H4 (cell line): ENCODE measurements at places on chromosomes 1 and 21. TPM values are rescaled to one million over a fixed set of nuclear protein-coding genes. Genes with fewer than 3 reads are reported as not detected.

Gene FNDC5
- 0.12 and 0.15 TPM in 2 replicates for total RNA-seq

Gene LCE1B
- total RNA-seq, result not detected in 2 replicates

DNA sequence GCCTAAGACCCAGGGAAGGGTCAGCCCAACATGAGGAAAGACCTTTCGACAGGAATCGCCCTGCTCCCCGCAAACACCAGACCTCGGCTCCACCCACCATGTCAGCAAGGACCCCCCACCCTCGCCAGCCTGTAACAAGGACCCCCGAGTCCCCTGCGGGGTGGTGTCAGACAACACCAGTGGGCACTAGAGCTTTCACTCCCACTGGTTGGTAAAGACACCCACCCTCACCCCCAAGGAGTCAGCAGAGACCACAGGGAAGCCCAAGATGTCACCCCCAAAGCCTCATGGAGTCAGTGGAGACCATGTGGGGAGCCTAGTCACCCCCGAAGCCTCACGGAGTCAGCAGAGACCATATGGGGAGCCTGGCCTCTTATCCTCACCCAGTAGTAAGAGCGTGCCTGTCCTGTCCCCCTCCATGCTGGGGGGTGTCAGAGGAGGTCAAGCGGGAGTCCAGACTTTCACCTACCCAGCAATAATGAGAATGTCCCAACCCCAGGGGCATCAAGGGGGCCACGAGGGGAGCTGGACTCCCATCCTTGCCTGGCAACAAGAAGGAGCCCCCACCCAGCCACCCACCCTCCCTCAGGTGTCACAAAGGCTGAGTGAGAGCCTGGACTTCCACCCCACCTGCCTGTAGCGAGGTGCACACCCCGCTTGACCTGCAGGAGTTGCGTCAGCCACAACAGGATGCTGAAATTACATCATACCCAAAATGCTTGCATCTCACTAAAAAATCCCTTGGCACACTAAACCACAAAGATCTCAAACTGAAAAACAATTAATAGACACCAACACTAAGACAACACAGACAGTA is 24.8 kb downstream of the SLC19A1 start:
- DNase-seq, result no peak

DNA sequence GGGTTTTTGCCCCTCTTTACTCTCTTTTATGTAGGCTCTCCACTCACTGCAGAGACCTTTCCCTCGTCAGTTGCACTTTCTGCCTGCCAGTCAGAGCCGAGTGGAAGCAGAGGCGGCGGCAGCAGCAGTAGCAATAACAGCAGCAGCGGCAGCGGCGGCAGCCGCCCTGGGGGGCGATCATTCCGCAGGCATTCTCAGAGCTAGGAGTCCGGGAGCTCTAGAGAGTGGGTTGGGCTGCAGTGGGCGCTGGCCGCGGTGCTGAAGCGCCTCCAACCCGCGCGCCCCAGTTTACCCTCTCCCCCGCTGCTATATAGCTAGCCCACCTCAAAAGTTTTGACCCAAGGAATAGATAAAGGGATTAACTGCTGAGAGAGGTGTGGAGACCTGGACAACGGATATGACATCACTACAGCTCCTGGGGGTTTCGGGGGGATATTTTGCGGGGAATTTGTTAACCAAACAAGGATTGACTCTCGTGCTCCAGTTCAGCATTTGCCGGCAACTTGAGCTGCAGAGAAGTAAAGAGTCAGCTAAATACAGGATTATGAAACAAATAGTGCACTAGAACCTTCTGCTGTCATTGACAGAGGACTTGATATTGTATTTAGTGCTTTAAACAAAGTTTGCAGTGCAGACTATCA is at the start of gene OLFM3:
OLFM3 (minus strand) TSS at position 102 of the 641 bp plus-strand sequence.
- no peak for DNase-seq

Gene TRIM45
- 0.92 and 0.97 TPM in 2 replicates for total RNA-seq

- peak; percentile 64 for DNase-seq
Observed at GRCh38 chr1:207825719-207826556, 74.1 kb downstream of the CD46 start.

GRCh38 chr1:59506952-59507351 is 210.1 kb downstream of the FGGY start:
- DNase-seq, result peak; percentile 81

DNA sequence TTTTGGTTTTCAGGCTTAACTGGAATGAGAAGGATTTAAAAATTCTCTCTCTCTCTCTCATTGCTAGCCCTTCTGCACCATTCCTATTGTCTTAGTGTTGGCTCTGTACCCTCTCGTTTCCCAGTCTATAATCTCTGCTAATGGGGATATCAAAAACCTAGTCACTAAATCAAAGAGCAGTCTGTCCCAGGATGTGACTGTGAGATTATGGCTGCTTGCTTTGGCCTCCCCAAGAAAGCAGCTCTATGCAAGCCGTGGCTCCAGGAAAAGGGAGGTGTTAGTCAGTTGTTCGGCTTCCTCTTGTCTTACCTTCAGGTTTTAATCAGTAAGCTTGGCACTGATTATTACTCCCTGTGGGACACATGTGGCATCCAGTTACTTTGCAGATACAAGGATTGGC is 468.8 kb downstream of the USP25 start:
- no peak for DNase-seq
